A172 (cell line): ENCODE measurements at places on chromosomes 7 and 10.
A peak's percentile ranks its signal among the peaks of the same experiment; 100 is the strongest.

DNA sequence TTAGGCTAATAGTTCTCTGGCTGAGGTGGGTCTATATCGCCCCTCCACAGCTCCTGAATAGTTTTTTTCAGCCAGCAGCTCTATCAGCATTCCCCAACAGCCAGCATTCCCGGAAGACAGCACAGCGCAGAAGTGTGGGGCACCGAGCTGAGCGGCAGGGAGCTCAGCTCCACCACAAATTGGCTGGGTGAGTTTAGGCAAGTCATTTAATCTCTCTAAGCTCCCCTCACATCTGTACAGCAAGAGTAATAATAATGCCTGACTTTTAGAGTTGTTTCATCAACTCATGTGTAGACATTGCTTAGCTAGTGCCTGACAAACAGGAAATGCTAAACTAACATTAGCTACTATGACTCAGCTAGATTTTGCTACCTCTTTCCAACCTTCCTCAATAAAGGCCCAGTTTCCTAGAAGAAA lies 247.9 kb upstream of the PTN start:
- DNase-seq: peak; percentile 58

DNA sequence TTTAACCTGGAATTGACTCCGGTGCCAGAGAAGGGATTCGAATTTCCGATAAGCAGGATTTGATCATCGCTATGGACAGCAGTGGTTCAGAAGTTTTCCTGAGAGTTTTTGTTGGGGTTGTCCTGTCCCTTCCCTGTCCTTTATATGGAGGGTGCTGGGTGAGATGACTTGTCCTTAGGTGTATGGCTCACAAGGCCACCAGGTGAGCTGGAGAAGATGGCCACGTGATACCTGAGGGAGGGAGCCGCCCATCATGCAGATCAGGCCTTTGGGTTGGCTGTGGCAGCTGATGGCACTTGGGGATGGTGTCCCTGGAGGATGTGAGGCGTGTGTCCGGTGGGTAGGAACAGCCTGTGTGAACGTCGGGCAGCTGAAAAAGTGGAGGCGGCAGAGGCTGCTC lies 187.7 kb downstream of the PTPN20 start:
- DNase-seq: no peak

- no peak for DNase-seq
Measured at GRCh38 chr10:4776234-4776638, 49.8 kb upstream of the AKR1E2 start.

DNA sequence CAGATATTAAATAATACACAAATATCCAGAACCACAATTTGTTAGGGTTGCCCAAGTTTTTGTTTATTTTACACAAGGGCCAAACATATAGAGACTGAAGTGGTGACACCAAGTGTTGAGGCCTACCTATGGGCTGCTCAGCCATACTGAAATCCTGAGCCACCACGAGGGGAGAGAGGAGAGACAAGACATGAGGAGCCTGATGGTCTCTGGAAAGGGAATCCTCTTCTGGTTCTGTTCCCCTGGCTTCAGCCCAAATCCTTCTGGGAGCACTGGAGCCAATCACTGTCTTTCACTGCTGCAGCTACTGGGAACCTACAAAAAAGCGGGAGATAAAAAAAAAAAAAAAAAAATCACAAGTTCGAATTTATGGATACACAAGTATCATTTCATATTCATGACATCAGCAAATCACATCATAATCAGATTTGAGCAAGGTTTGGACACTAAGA lies 1.9 kb downstream of the SKIDA1 start:
- DNase-seq: no peak

DNA sequence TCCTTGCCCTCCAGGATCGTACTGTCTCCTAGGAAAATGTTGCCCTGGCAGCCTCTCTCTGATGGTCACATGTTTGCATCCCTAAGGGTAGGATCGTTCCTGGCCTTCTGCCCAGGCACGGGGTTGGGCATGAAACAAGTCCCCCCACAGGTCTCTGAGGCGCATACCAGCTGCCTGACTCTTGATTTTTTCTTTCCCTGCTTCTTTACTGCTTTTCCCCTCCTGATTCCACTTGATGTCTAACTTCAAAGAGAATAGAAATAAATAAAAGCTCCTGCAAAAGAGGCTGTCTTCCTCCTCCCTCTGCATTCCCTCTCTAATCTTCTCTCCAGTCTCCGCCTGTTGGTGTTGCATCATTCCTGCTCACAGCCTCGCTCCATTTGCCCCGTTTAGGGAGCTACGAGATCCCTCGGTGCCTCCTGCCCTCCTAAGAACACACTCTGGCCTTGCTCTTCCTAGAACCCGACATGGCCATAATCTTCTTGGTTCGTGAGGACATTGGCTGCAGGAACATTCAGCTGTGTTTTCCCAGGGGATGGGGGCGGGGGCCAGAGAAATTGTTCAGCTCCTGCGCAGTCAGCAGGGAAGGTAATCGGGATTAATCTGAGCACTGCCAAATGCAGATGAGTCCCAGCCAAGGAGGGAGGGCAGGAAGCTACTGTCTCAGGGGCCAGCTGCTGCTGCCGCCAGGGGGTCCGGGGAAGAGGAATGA lies 26.0 kb downstream of the LEP start:
- peak; percentile 43 for DNase-seq

GRCh38 chr7:157021071-157021870 lies 10.8 kb upstream of the MNX1 start:
- no peak for DNase-seq

DNA sequence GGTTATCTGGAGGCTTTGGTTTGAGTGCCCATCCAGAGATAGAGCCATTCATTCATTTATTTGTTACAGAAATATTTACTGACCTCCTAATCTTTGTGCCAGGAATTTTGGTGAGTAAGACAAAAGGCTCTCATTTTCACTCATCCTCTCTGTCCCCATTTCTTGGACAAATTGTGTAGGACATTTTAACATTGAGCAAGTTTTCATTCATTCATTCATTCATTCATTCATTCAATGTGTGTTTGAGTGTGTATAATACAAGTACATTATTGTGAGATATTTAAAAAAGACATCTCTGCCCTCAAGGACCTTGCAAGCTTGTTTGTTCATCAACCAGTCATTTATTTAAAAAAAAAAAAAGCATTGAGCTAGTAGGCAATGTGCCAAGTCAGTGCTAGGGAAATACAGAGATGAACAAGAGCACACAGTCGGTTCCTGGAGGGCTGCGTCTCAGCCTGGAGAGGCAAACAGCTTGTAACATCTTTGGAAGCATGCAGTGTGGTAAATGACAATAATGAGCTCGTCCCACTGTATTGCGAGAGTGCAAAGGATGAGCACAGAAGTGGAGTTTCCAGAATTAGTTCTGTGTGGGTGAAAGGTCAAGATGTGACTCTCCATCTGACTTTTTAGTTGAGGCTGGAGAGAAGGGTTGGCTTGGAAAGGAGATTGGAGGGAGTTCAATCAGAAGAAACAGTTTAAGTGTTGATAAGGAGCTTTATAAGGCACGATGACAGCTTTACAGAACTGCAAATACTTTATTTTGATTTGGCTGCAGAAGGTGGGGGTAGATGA lies 50.5 kb upstream of the HBP1 start:
- DNase-seq: no peak

- DNase-seq: no peak
Measured at GRCh38 chr7:362402-363096, 72.6 kb downstream of the FOXL3 start.
